ENCODE measurements at places on chromosomes 7 and 10.
A peak's percentile ranks its signal among the peaks of the same experiment; 100 is the strongest.

GRCh38 chr7:17318146-17318545 lies 19.7 kb downstream of the AHR start:
- DNase-seq: peak; percentile 30

DNA sequence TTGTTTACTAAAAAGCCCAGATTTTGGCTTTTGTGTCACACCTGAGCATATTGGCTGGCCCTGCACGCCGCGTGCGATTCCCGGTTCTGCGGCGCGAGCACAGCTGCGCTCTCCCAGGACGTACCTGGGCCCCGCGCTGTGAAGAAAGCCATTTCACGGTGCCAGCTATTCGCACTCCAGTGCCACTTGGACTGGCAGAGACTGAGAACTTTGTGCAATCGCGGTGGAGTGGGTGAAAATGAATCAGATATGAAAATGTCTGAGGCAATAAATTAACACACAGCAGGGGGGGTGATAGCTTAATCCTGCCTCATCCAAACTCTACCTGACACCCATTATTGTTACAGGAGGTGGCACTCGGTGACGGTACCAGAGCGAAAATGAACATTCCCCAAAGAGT lies 330.1 kb upstream of the MGMT start:
- no peak for DNase-seq

DNA sequence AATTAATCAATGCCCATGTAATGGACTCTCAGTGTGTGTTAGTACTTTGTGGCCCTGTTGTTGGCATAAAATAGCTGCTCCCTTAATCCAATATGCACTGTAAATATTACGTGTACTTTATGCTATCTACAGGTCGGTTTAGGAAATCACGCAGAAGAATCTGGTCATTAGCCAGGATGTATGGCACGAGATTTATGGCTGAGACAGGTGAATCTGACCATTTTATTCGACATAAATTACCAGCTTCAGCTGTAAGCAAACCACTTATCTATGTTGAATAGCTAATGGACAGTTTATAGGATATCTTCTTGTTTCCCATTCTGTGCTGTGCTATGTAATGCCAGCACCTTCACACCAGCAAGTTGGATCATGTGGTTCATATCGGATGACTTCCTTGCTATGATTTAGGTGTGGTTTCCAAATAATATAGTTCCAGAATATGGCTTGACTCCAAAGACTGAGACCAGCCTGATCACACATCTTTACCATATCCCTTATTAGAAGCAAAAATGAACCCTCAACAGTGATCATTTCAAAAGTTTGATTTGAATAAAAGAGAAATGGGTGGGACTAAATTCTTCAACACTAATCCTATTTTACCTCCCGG lies 301.4 kb downstream of the AHR start:
- DNase-seq: no peak

- peak; percentile 93 for DNase-seq
Observed at GRCh38 chr10:79331709-79332108, 15.6 kb upstream of the PPIF start.

Measured in mammary epithelial cell (primary cell).